Stimulated activated CD4-positive, alpha-beta T cell treated with anti-CD3 and anti-CD28 coated beads, Interleukin-15, amount 100 ng/mL, for 1 hour (primary cell): ENCODE measurements at places on chromosomes 4 and X.
A peak's percentile ranks its signal among the peaks of the same experiment; 100 is the strongest.

- DNase-seq: no peak
Measured at GRCh38 chr4:185318679-185319078, 77.0 kb downstream of the LRP2BP start.

GRCh38 chr4:159141193-159141592, 38.3 kb downstream of the RAPGEF2 start:
- no peak for DNase-seq

GRCh38 chrX:1452516-1453394, at the start of gene ASMTL:
ASMTL (minus strand) TSS chrX:1452909; CDS start chrX:1452840, 69 bp downstream.
- DNase-seq: peak; percentile 100

GRCh38 chr4:173827707-173828106, 297.7 kb upstream of the HAND2 start:
- no peak for DNase-seq

DNA sequence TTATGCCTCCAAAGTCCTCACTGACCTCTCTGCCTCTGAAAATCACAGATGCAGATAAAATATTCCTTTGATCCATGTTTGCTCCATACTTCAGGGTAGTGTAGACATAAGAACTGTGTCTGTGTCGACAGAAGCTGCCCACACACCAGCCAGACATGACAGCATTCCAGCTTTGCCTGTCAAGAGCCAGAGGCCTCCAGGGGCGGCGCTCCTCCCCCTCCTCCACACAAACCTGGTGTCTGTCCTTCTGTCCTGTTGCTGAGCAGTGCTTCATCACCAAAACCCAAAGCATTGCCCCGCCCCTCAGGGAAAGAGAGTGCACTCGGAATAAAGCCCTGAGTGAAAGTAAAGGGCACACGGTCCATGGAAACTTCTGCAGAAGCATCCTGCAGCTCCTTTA, 379.4 kb downstream of the FBXW7 start:
- DNase-seq: no peak

DNA sequence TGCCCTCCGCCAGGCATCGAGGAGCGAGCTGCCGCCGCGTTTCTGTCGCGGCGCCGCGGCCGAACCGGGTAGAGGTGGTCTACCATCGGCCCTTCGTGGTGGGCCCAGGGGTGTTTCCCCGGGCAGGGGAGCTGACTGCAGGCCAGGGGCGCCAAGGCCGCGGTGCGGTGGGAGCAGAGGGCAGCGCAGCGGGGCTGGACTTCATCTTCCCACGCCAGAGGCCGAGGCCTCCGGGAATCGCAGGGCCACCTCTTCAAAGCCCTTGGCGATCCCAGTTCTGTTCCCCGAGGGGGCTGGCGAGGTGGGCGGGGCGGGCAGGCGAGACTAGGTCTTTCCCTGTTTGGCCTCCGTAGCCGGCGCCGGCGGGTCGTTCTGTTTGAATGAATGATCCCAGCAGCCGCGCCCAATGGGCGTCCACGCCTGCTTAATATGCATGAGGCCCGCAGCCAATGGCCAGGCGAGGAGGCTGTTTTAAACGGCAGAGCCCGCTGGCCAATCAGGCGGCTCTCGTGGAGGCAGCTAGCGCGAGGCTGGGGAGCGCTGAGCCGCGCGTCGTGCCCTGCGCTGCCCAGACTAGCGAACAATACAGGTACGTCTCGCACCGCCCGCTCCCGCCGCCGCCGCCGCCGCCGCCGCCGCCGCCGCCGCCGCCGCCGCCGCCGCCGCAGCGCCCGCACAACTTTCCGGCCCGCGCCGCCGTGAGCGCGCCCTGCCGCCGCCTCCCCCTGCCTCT, at the start of gene HMGB3:
Gene HMGB3 (plus strand): TSS at position 548 of the 733 bp plus-strand sequence. CDS start 2,265 bp downstream, outside the sequence.
- DNase-seq: peak; percentile 47

- no peak for DNase-seq
Measured at GRCh38 chrX:154600759-154601374, 15.9 kb downstream of the CTAG1A start.

GRCh38 chr4:165203541-165204461, 3.6 kb upstream of the KLHL2 start:
- DNase-seq: no peak
